Esophagus muscularis mucosa (tissue), 4 donors: ENCODE measurements at places on chromosomes 13 and 19. TPM values are rescaled to one million over a fixed set of nuclear protein-coding genes. Genes with fewer than 3 reads are reported as not detected.

The NPHS1 gene
- not detected for total RNA-seq

The MCOLN1 gene
- total RNA-seq, result 17.2 TPM

The HAUS5 gene
- total RNA-seq, result 4.5 TPM

The DMPK gene
- total RNA-seq, result 487 TPM

The APOE gene
- total RNA-seq, result 47.3 TPM

The MCF2L gene
- 38.6 TPM for total RNA-seq

The DMKN gene
- 4.3 TPM for total RNA-seq

The B3GNT3 gene
- 0.84 TPM for total RNA-seq

The ILF3 gene
- total RNA-seq, result 79.2 TPM

The CDX2 gene
- 0.17 TPM for total RNA-seq
